ENCODE measurements at places on chromosomes 11 and 22. TPM values are rescaled to one million over a fixed set of nuclear protein-coding genes. Genes with fewer than 3 reads are reported as not detected.

The SLC35C1 gene
- total RNA-seq: 36.5 TPM

The CREB3L1 gene
- 0.17 TPM for total RNA-seq

- DNase-seq: peak; percentile 44
- H3K4me1 ChIP-seq: no peaks in the 10 kb centered on the region
- peaks cover 4% of the 10 kb centered on the region for H3K27me3 ChIP-seq
- H3K27ac ChIP-seq: no peak overlapping the region
- H3K4me3 ChIP-seq: no peak overlapping the region
Measured at GRCh38 chr11:71580057-71581003, 2.3 kb downstream of the KRTAP5-11 start.

DNA sequence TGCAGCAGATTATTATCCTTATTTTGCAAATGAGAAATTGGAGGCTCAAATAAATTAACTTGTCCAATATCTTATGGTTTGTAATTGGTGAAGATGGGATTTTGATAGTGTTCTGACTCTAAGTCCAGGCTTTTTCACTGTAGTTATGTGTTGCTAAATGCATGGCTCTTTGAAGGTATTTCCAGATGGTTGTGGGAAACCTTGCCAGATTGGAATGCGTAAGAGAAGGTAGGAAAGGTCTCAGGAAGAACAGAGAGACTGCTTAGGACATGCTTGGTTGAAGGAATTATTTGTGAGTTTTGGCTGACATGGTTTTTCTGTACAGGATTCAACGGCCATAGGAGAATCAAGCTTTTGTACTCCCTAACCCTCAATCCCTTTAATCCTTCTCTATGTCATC, 108.6 kb downstream of the STIM1 start:
- no peaks in the 10 kb centered on the region for H3K27me3 ChIP-seq
- no peak for DNase-seq
- H3K27ac ChIP-seq: no peak overlapping the region
- H3K36me3 ChIP-seq: peaks cover 6% of the 10 kb centered on the region
- H3K4me3 ChIP-seq: no peak overlapping the region

The MIOX gene
- total RNA-seq: not detected

- no peaks in the 10 kb centered on the region for H3K27me3 ChIP-seq
- H3K36me3 ChIP-seq: no peaks in the 10 kb centered on the region
- H3K4me1 ChIP-seq: no peaks in the 10 kb centered on the region
- DNase-seq: no peak
- H3K27ac ChIP-seq: no peak overlapping the region
- H3K4me3 ChIP-seq: no peak overlapping the region
Measured at GRCh38 chr22:22745225-22746060, 101.0 kb downstream of the GGTLC2 start.

Measured in liver (tissue), 10 donors.